Heart left ventricle (tissue), 16 donors: ENCODE measurements at places on chromosomes 3 and 15. TPM values are rescaled to one million over a fixed set of nuclear protein-coding genes. Genes with fewer than 3 reads are reported as not detected.
A peak's percentile ranks its signal among the peaks of the same experiment; 100 is the strongest.

ARIH2 gene
- total RNA-seq, result 223 TPM

FBN1 gene
- total RNA-seq, result 115 TPM

ITIH1 gene
- total RNA-seq, result not detected

FXR1 gene
- total RNA-seq, result 212 TPM

NDUFB4 gene
- 596 TPM for total RNA-seq

IMPG2 gene
- total RNA-seq, result 0.20 TPM

DNA sequence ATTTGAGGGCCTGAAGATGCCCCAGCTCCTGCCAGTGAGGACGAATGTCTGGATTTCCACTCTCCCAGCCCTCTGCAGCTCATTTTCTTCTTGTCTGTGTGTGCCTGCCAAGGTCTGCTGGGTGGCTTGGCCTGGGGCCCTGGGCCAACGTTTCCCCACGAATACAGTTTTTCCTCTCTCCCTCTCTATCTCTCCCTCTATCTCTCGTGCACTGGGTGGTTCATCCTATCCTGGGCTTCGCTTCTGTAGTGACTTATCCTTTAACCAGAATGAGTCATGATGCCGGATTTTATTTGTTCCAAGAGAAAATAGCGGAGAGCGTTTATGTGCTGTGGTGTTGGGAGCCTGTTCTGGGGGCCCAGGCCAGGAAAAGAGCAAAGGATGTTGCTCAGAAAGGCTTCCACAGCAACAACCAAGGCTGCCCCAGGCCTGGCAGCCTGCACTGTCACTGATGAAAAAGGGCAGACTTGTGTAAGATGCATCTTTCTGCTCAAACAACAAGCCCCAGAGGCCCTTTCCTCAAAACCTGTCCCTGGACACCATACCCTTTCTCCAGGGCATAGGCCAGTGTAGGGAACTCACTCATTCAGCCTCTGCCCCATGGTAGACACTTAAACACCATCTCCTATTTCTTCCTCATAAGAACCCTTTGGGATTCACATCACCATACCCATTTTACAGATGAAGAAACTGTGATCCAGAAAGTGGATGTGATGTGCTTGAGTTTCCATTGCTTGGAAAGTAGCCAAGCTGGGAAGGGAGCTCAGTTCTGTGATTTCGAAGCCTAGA is 47.3 kb downstream of the ITGA11 start:
- no peak for DNase-seq
- H3K4me3 ChIP-seq, result no peak overlapping the region

DNA sequence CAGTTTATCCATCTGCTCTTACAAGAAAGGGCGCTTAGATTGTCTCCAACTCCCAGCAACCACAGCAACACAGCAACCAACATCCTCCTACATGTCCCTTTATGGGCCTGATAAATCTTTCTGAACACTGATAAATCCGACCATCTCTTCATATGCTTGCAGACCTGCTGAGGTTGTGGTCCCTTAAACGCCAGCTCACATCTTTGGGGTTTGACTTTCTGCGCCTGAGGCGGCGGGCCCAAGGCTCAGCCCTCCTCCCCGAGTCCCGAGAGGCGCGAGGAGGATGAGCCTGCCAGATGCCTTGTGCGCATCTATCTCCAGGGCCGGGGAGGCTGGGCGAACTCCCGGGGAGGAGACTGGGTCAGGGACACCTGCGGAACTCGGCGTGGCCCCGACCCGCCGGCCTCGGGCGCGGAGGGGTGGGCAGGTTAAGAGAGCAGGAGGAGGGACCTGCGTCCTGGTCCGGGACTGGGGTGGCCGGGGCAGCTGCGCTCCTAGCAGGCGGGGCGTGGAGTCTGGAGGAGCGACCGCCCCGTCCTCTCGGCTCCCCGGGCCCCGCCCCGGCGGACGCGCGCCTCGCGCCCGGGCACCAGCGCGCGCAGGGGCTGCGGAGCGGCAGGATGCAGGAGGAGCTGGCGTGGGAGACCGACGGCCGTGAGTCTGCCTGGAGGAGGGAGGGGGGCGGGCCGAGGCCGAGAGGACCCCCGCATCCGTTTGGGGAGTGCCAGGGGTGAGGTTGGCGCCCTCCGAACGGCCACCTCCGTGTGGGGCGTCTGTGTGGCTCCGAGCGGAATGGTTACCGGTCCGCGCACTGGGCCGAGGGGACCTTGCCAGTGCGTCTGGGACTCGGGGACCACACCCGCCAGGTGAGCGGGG is at the start of gene ANKDD1A:
Gene ANKDD1A (plus strand): TSS at position 592 of the 876 bp plus-strand sequence. CDS start 29 bp downstream, at position 621.
- peak within 1 kb of the TSS; percentile 52 for H3K27ac ChIP-seq
- no peaks in the 10 kb centered on the region for H3K27me3 ChIP-seq
- peaks cover 4% of the 10 kb centered on the region for H3K4me1 ChIP-seq
- peak within 1 kb of the TSS; percentile 38 for H3K4me3 ChIP-seq
- DNase-seq, result peak; percentile 65

DNA sequence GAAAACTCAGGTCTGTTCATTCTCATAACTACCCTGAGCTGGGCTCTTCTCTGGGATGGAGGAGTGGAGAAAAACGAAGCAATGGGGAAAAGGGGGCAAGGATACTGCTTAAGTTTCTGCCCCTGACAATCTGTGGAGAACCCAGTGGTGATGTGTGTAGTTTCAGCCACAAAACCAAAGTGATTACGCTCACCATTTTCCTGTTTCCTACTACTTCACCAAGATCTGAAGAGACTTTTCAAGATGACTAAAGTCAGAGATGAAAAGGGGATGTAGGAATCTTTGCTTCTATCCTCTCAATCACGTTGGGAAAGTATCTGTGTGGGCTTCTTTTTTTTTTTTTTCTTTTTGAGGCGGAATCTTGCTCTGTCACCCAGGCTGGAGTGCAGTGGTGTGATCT is 8.3 kb upstream of the UBE2E1 start:
- H3K27me3 ChIP-seq, result no peaks in the 10 kb centered on the region
- no peak overlapping the region for H3K4me3 ChIP-seq
- H3K27ac ChIP-seq, result no peak overlapping the region

GRCh38 chr3:70990185-70990584 is 593.3 kb downstream of the FOXP1 start:
- no peak overlapping the region for H3K27ac ChIP-seq
- no peak overlapping the region for H3K4me3 ChIP-seq
- H3K27me3 ChIP-seq, result no peaks in the 10 kb centered on the region
- H3K36me3 ChIP-seq, result peaks cover 56% of the 10 kb centered on the region

DNA sequence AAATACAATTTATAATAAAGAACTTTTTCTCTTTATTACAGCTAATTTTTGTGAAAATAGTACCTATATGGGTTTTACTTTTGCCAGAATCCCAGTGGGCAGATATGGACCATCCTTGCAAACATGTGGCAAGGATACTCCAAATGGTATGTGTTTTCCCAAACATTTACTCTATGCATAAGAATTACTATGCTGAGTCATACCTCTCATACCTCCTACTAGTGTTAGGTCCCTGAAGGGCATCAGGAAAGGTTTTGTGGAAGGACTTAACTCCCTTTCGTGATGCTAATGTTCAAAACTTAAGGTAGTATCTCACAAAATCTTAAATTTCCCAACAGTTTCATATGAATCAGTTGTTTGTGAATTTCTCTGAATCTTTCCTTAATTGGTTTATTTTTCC is 21.3 kb downstream of the ADGRG7 start:
- no peaks in the 10 kb centered on the region for H3K4me1 ChIP-seq
- no peaks in the 10 kb centered on the region for H3K36me3 ChIP-seq
- no peaks in the 10 kb centered on the region for H3K27me3 ChIP-seq
- no peak overlapping the region for H3K27ac ChIP-seq

DNA sequence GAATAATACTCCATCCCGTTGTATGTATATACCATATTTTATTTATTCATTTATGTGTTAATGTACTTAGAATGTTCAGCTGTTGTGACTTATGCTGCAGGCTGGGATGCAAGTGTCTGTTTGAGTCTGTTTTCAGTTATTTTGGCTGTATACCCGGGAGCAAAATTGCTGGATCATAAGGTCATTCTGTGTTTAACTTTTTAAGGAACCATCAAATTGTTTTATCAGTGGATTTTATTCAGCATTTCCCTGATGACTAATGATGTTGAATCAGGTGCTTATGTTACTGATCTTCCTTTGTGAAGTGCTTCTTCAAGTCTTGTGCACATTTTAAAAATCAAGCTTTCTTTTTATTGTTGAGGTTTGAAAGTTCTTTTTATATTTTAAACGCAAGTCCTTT is 118.1 kb downstream of the SLC25A26 start:
- no peak overlapping the region for H3K4me3 ChIP-seq
- DNase-seq, result no peak

DNA sequence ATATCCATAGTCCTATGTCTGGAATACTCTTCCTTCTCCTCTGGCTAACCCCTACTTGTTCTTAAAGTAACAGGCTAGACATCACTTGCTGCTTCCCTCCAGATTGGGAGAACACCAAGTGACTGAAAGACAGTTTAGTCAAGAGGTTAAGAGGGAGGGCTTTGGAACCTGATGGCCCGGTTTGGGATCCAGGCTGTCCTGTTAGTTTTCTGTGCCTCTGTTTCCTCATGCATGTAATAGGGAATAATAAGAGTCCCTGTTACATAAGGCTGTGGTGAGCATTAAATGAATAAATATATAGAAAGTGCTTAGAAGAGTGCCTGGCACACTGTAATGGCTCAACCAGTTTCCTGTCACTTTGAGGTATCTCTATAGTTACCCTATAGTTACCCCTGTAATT is 66.3 kb downstream of the TAMM41 start:
- H3K36me3 ChIP-seq, result peaks cover 9% of the 10 kb centered on the region
- no peaks in the 10 kb centered on the region for H3K27me3 ChIP-seq
- H3K4me1 ChIP-seq, result no peaks in the 10 kb centered on the region
- H3K27ac ChIP-seq, result no peak overlapping the region
- no peak overlapping the region for H3K4me3 ChIP-seq
- no peak for DNase-seq

GRCh38 chr15:72535911-72536310 is 61.8 kb downstream of the ARIH1 start:
- H3K27me3 ChIP-seq, result no peaks in the 10 kb centered on the region
- peaks cover 6% of the 10 kb centered on the region for H3K4me1 ChIP-seq
- no peak overlapping the region for H3K4me3 ChIP-seq
- DNase-seq, result no peak
- no peaks in the 10 kb centered on the region for H3K36me3 ChIP-seq

- H3K36me3 ChIP-seq, result no peaks in the 10 kb centered on the region
- no peak for DNase-seq
- H3K4me3 ChIP-seq, result no peak overlapping the region
- no peak overlapping the region for H3K27ac ChIP-seq
- H3K27me3 ChIP-seq, result no peaks in the 10 kb centered on the region
- H3K4me1 ChIP-seq, result peaks cover 32% of the 10 kb centered on the region
Measured at GRCh38 chr3:5463991-5464390, 276.5 kb downstream of the EDEM1 start.

DNA sequence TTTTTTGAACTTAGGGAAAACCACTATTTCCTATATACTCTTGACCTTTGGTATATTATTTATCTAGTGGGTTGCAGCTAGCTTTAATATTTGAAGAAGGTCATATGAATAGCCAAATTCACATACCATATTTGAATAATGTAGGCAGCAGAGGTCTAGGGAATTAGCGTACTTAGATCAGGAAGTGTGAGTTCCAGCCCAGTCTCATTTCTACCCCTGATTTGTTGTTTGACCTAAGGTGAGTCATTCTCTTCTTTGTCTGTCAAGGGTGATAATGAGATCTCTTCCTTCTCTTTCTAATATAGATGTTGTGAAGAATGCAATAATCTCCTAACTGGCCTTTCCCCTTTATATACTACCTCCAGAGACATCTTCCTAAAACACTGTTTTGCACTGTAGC is 36.6 kb upstream of the ZPLD1 start:
- no peaks in the 10 kb centered on the region for H3K36me3 ChIP-seq
- H3K27ac ChIP-seq, result no peak overlapping the region
- no peaks in the 10 kb centered on the region for H3K27me3 ChIP-seq
- no peak for DNase-seq
- H3K4me1 ChIP-seq, result no peaks in the 10 kb centered on the region
- no peak overlapping the region for H3K4me3 ChIP-seq

GRCh38 chr3:128392818-128393544 is 73.7 kb downstream of the DNAJB8 start:
- H3K36me3 ChIP-seq, result no peaks in the 10 kb centered on the region
- no peaks in the 10 kb centered on the region for H3K4me1 ChIP-seq
- DNase-seq, result no peak
- H3K27ac ChIP-seq, result no peak overlapping the region
- no peaks in the 10 kb centered on the region for H3K27me3 ChIP-seq
- no peak overlapping the region for H3K4me3 ChIP-seq

DNA sequence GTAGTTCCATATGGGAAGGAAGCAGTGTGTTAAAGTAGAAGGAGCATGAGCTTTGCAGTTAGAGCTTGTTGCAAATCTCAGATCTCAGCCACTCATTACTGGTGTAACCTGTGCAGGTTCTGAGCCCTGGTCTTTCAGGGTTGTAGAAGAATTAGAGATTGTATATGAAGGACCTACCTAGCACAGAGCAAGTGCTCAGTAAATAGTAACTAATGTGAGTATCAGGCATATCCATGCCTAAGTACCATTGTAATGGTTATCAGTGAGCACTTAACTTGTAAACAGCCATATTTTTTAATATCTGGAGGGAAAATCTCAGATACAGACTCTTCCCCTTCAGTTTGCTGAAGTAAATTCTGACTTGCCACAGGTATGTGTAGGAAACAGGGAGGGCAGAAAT is 59.3 kb downstream of the MAP6D1 start:
- H3K27ac ChIP-seq, result no peak overlapping the region
- H3K36me3 ChIP-seq, result peaks cover 61% of the 10 kb centered on the region
- H3K27me3 ChIP-seq, result no peaks in the 10 kb centered on the region
- H3K4me1 ChIP-seq, result no peaks in the 10 kb centered on the region
- no peak overlapping the region for H3K4me3 ChIP-seq
- no peak for DNase-seq

DNA sequence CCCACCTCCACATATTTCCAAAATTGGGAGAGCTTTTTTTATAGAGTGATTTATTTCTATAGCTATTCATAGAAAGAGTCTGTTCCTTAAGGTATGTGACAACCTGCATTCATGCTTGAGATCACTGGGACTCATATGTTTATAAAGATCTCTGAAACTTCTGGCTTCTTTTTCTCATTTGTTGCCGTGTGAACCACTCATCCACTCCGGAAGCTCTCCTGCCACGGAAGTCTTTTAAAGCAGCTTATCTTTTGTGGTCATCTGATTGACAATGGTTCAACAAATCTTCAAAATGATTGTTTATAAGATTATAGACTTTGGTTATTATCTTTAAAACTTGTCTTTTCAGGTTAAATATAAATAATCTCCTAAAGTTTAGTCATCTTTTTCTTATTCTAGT is 260.5 kb downstream of the C3orf38 start:
- H3K36me3 ChIP-seq, result no peaks in the 10 kb centered on the region
- H3K4me3 ChIP-seq, result no peak overlapping the region
- H3K4me1 ChIP-seq, result no peaks in the 10 kb centered on the region
- H3K27ac ChIP-seq, result no peak overlapping the region
